ENCODE measurements at places on chromosomes 3 and 15.

- no peak for DNase-seq
Measured at GRCh38 chr15:26378304-26378703, 394.6 kb downstream of the GABRB3 start.

- no peak for DNase-seq
Measured at GRCh38 chr3:101950510-101950909, 101.2 kb downstream of the NFKBIZ start.

DNA sequence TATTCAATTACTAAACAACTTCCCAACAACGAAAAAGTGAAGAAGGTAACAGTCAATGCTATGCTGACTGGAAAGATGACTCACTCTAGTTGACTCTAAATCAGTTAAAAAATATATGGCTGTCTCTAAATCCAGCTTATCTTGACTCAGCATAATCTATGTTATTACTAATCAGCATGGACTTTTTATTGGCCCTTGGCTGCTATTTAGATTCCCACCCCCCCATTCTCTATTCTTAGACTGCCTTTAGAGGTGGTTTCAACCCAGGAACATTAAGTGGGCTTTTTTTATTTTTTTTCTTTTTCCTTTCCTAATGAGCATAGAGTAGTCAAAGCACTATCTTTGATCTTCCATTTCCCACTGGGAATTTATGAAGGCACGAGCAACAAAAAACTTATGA is 1.9 kb downstream of the PCOLCE2 start:
- DNase-seq: no peak

DNA sequence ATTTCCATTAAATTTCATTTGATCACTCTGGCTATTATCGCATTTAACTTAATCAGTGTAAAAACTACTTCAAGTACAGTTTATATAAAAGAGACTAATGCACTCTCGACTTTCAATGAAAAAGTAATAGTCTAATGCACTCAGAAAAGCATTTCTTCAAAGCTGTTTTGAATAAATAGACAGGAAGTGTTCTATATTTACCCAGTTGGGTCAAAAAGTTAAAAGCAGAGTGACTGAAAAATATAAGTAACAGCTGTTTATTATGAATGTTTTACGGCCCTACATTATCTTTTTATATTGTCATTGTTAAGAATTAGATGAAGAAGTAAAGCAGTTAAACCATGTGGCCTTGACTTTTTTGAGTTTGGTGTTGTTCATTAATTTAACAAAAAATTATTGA is 391.8 kb downstream of the ZPLD1 start:
- DNase-seq: peak; percentile 37

DNA sequence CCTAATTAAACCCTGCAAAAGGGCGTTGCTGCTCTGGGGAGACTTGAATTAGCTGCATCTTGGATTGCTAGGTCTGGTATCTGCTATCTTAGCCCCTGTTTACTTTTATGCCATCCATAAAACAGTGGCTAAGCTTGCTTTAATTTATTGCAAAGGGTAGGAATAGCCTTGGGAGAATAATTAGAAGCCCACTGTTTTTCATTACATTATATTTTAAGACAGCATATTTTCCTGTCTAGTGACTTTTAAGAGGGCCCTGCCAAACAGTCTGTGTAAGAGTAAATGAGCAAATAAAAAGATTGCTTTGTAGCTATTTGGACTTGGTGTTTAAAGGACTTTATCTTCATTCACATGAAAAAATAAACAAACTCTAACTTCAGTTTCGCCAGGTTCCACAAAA is 17.4 kb upstream of the SUSD5 start:
- DNase-seq: no peak

- DNase-seq: no peak
Measured at GRCh38 chr3:197520311-197521276, 35.2 kb downstream of the BDH1 start.

DNA sequence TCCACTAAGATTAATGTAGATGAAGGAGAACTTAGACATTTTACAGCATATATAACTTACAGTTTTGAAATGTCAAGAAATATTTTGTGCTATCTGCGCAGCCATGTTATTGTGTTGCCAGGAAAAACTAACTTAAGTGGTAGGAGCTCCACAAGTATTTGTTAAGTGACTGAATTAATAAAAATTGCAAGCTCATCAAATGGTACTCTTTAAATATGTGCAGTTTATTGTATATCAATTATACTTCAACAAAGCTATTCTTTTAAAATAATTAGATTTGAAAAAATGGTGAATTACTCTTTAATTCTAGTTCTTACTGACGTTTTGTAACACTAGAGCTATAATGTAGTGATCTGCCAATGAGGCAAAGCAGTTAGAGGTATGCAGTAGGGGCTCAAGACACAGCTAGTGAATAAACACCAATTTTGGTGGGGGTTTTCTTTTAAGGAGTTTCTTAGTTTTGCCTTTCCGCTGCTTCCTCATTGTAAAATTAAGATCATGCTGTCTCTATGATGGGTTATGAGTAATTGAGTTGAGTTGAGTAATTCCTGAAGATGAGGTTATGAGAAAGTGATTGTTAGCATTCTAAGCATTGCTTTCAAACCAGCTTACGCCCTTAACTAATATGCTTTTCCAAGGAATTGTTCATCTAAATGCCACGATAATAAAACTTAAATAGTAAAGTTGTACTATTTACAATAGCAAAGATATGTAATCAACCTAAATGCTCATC is 10.9 kb upstream of the LXN start:
- DNase-seq: no peak

- DNase-seq: no peak
Measured at GRCh38 chr15:92166029-92166428, 227.7 kb upstream of the ST8SIA2 start.

- no peak for DNase-seq
Measured at GRCh38 chr3:128489927-128490649, 2.9 kb downstream of the GATA2 start.

DNA sequence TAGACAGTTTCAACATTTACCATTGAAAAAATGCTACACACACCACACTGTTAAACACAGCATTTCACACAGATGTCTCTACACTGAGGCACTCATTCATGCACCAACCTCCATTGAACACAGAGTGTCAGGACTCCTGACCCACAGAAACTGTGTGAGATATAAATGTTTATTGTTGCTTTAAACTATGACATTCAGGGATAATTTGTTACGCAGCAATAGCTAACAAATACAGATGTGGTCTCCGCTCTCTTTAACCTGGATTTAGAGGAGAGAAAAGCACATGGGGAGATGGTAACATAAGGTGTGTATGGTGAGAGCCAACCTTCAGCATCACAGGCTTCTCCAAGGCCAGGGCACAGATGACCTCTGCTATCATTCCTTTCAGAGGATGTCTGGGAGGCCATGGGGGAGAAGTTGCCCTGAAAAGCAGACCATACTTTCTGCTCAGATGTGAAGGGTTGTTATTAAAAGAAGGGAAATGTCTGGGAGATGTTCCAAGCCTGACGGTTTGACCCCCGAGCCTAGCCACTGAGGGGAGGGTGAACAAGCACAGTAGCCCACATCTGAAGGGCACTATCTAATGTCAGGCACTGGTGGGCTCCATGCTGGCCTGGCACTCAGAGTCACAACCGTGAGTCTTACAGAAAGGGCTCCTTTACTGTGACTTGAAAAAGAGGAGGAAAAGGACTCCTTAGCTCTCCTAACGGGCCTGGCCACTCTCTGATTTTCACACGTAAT is 284.5 kb upstream of the TLE3 start:
- DNase-seq: no peak

- DNase-seq: no peak
Measured at GRCh38 chr3:72338942-72339669, 509.1 kb downstream of the SHQ1 start.

- DNase-seq: no peak
Measured at GRCh38 chr3:27354161-27354560, 15.0 kb downstream of the NEK10 start.

GRCh38 chr3:61847784-61848462 is 286.6 kb downstream of the PTPRG start:
- DNase-seq: no peak

- DNase-seq: no peak
Measured at GRCh38 chr15:98221144-98221543, 260.6 kb downstream of the ARRDC4 start.

DNA sequence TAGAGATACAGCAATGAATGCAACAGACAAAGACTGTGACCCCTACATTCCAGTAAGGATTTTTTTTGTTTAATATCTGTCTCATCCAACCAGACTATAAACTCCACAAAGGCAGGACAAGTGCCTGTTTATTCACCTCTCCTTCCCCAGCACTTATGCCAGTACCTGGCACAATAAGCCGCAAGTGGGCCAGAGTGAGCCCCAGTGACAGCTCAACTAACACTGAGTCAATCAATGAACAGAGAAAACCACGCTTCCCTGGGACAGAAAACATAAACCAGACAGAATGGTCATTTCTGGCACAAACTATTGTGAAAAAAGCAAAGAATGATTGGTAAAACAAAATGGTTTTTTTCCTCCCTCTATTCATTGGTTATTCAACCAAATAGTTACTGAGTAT is 52.2 kb downstream of the RYK start:
- no peak for DNase-seq

- DNase-seq: no peak
Measured at GRCh38 chr15:40598672-40599071, 4.6 kb downstream of the KNL1 start.

DNA sequence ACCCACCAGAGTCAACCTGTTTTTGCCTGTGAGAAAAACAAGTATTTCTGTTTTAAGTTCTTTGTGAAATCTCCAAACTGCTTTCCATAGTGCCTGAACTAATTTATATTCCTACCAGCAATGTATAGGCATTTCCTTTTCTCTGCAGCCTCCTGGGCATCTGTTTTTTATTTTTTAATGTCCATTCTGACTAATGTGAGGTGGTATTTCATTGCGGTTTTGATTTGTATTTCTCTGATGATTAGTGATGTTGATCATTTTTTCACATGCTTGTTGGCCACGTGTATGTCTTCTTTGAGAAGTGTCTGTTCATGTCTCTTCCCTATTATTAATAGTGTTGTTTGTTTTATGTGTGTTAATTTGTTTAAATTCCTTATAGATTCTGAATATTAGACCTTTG is 820.5 kb downstream of the MCTP2 start:
- DNase-seq: no peak

GRCh38 chr15:44282101-44282500 is 6.4 kb upstream of the GOLM2 start:
- no peak for DNase-seq

DNA sequence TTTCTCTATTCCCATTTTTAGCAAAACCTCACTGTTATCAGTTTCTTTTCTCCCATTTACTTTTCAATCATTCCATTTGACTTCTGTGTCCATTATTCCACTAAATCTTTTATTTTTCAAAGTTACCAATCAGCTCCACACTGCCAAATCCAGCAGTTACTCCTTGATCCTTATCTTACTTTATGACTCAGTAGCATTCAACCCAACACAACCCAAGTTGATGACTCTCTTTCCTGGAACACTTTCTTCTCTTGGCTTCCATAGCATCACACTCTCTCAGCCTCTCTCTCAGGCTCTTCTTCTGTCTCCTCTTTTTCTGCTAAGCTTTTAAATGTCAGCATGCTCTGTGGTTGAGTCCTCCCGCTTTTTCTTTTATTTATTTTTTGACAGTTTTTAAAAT is 36.3 kb downstream of the RASGRP1 start:
- DNase-seq: no peak

DNA sequence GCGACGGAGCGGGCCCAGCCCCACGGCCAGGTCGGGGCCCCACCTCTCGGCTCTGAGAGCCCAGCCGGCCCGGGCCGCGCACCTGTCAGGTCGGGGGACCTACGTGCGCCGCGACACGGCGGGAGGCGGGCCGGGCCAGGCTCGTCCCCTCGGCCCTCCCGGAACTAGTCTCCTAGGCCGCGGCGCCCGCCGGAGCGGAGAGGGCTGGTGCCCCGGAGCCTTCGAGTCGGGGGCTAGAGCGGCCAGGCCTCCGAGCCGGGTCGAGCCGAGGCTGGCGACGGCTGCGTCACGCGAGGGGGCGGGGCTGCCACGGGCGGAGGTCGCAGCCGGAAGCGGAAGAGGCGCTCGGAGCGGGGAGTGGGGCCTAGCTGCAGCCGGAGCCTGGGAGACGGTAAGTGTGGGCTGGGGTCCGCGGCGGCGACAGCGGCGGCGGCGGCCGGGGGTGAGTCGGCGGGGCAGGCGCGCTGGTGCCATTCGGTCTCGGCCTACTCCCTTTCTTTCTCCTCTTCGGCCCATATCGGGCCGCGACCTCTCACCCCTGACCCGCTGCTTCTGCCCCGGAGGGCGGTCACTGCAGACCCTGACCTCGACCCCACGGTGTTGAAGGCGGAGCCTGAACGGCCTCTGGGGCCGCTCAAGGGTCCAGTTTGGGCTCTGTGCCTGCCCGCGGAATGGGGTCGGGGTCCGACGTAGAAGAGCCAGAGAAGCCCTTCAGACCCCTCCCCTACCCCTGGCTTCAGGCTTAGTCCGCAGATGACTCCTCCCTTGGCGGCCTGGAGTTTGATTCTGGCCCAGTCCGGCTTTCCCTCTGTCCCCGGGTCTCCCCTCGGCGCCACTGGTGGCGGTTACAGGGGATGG is at the start of gene CLK3:
TSS of gene CLK3 (plus strand) at position 329 of the 858 bp plus-strand sequence. CDS start 3,361 bp downstream, outside the sequence.
- DNase-seq: peak; percentile 61

- DNase-seq: no peak
Measured at GRCh38 chr3:56157693-56158362, 310.4 kb downstream of the ERC2 start.

DNA sequence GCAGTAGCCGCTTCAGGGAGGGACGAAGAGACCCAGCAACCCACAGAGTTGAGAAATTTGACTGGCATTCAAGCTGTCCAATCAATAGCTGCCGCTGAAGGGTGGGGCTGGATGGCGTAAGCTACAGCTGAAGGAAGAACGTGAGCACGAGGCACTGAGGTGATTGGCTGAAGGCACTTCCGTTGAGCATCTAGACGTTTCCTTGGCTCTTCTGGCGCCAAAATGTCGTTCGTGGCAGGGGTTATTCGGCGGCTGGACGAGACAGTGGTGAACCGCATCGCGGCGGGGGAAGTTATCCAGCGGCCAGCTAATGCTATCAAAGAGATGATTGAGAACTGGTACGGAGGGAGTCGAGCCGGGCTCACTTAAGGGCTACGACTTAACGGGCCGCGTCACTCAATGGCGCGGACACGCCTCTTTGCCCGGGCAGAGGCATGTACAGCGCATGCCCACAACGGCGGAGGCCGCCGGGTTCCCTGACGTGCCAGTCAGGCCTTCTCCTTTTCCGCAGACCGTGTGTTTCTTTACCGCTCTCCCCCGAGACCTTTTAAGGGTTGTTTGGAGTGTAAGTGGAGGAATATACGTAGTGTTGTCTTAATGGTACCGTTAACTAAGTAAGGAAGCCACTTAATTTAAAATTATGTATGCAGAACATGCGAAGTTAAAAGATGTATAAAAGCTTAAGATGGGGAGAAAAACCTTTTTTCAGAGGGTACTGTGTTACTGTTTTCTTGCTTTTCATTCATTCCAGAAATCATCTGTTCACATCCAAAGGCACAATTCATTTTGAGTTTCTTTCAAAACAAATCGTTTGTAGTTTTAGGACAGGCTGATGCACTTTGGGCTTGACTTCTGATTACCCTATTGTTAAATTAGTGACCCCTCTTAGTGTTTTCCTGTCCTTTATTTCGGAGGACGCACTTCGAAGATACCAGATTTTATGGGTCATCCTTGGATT is at the start of gene MLH1:
TSS of gene MLH1 (plus strand) at position 193 of the 958 bp plus-strand sequence. CDS start at position 223, 30 bp downstream.
- no peak for DNase-seq

Data from NCI-H748 treated with DMSO at 0.1 percent for 48 hours (cell line).